ENCODE measurements at places on chromosomes 13 and 19.

DNA sequence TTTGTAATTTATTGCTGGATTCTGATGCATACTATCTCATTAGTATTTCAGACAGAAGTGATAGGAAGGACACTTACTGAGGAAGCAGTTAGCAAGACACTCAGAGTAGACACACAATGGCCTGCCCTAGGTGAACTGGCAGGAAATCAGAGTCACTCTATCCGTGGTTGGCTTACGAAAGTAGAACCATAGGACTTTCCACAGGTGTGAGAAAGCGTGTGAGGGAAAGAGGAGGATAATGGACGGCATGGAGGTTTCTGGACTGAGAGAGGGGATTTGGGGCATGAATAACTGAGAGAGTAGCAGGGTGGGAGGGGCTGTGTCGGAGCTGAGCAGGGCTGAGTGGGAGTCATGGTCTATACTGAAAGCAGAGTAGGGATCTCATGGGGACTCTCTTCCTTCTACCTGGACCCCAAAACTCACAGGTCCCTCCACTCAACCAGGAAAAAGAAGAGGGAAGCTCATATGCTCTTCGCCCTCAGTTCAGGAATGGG lies 18.7 kb upstream of the EID2 start:
- peak; percentile 43 for DNase-seq

DNA sequence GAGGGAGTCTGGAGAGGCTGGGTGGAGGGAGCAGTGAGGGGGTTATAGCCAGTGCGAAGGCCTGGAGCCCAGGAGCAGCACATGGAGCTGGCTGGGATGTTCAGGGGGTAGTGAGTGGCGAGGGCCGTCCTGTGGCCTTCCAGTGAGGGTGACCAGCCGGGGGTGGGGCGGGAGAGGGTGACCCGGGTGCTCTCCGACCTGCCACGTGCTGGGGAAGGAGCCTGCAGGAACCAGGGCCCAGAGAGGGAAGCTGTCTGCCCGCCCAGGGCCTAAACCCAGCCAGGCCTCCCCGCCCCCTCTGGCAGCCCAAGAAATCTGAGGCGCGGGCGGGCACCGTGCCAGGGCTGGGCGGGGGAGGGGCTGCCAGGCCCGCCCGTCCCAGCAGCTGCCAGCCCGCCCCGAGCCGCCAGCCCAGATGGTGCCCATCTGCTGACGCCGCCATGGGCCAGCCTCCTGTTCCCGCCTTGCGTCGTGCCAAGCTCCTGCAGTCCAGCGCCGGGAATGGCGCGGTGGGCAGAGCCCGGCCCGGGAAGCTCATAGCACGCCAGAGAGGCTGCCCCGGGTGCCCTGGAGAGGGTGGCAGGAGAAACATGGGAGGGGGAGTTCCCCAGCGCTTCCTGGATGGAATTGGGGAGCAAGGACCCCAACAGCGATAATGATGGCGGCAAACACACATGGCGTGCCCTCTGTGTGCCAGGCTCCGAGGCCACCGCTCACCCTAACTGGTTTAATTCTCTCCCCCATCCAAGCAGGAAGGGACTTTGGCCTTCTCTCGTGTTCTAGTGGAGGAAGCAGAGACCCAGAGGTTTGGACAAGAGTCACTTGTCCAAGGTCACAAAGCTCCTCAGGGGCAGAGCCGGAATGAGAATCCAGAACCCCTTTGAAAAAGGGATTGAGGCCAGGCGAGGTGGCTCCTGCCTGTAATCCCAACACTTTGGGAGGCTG lies 21.5 kb downstream of the NFIC start:
- no peak for DNase-seq

DNA sequence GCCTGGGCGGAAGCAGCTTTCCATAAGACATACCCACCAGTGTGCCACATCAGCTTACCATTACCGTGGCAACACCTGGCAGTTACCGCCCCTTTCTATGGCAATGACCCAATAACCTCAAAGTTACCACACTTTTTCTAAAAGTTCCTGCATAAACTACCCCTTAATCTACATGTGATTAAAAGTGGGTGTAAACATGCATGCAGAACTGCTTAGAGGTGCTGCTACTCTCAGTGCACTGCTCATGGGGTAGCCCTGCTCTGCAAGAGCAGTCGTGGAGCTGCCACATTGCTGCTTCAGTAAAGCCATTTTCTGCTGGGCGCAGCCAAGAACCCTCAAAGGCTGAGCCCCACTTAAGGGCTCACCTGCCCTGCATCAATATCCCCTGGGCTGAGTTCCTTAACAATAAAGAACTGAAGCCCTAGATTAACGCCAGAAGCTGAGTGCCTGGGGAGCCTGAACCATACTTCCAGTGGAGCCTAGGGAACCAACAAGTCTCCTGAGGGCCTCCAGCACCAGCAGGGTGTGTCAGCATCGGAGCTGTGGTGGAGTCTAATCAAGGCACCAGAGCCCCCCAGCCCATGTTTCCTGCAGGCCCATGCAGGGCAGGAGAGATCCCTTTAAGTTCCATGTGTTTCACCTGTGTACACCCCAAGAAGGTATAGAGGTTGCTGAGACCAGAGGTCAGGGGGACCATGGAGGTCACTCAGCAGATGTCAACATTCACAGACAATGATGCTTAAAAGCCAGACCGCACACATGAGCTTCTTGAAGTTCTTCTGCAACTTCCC lies 1198.1 kb downstream of the UQCRFS1 start:
- DNase-seq = no peak

GRCh38 chr13:107271227-107271626 lies 703.3 kb upstream of the ARGLU1 start:
- no peak for DNase-seq

GRCh38 chr13:77698201-77699058 lies 943 bp downstream of the SLAIN1 start:
- peak; percentile 77 for DNase-seq

All from CD4-positive, alpha-beta memory T cell (primary cell).